ENCODE measurements at places on chromosomes 12 and 14. TPM values are rescaled to one million over a fixed set of nuclear protein-coding genes. Genes with fewer than 3 reads are reported as not detected.

Gene RNFT2
- 9.0 TPM for total RNA-seq

DNA sequence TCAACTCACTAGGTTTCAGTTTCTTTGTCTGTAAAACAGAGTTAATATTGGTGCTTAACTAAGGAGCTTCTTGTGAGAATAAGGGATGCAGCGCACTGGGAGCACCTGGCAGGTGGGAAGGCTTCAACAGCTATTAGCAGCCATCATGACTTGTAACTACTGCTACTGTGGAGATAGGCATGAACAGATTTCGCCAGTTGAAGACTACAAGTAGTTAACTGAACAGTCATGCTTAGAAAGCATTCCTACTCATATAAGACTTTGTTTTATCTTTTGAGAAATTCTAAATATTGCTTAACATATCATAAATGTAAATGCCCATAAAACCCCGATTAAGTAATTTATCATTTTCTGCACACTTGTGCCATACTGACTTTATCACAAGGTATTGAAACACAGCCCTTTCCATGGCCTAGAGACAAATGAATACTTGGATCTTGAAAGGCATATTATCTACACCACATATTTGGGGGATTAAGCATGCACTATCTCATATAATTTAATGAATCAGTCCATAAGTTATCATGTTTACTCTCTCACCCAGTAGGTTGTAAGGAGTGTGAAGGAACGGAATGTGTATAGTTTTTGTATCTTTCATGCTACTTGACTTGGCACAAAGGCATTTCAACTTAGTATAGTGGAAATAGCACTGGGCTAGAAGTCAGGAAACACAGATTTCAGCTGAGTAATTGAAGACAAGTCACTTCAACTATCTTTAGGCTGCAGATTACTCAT, 16.1 kb downstream of the NTN4 start:
- no peak overlapping the region for H3K27ac ChIP-seq
- H3K36me3 ChIP-seq, result no peaks in the 10 kb centered on the region
- no peak for DNase-seq
- H3K4me1 ChIP-seq, result no peaks in the 10 kb centered on the region

DNA sequence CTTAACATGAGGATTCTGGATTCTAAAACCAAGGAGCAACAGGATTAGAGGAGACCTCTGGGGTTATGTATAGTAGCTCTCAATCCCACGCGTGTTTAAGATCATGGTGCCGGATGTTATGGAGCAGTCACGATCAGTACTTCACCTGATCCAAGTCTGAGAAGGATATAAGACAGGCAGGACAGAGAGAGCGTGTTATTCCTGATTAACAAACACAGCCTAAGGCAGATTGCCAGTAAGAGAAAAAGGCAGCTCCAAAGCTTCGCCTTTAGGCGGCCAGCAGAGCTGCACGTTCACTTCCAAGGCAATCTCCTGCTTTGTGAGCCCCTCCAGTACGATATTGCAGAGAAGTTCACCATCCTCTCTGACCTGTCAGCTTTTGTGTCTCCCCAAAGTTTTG, 5.5 kb downstream of the SETD3 start:
- H3K4me3 ChIP-seq, result no peak overlapping the region
- H3K27ac ChIP-seq, result no peak overlapping the region
- H3K4me1 ChIP-seq, result peaks cover 23% of the 10 kb centered on the region

- peaks cover 2% of the 10 kb centered on the region for H3K27me3 ChIP-seq
- no peak overlapping the region for H3K27ac ChIP-seq
- no peaks in the 10 kb centered on the region for H3K36me3 ChIP-seq
- no peak for DNase-seq
- peaks cover 41% of the 10 kb centered on the region for H3K4me1 ChIP-seq
Measured at GRCh38 chr12:124543590-124544310, 23.7 kb downstream of the NCOR2 start.

DNA sequence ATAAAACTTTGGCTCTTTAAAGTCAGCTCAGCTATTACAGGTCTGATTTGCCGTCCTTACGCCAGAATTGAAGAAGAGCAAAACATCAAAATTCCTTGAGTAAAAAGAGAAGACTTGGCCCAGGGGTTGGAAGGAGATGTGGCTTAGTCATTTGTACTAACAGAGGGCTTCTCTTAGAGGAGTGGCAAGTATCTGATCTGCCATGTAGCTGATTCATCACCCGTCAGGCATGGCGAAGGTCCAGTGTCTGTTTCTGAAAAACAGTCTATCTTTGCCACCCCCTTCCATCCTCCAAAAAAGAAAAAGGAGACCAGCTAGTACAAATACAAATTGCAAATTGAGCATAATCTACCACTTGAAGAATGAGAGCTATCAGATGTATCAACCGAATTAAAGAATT, 91.9 kb downstream of the RAD52 start:
- no peak overlapping the region for H3K27ac ChIP-seq
- H3K4me3 ChIP-seq, result no peak overlapping the region
- H3K36me3 ChIP-seq, result peaks cover 50% of the 10 kb centered on the region
- H3K4me1 ChIP-seq, result peaks cover 5% of the 10 kb centered on the region
- DNase-seq, result no peak

Measured in activated CD4-positive, alpha-beta memory T cell treated with anti-CD3 and anti-CD28 coated beads, Interleukin-2, amount 10 ng/mL, durations not matched to agents 7 days and 5 days (primary cell).